NCI-H1436 (cell line): ENCODE measurements at places on chromosomes 1 and 21.

GRCh38 chr1:208159555-208160258 lies 84.5 kb downstream of the PLXNA2 start:
- no peak for DNase-seq

DNA sequence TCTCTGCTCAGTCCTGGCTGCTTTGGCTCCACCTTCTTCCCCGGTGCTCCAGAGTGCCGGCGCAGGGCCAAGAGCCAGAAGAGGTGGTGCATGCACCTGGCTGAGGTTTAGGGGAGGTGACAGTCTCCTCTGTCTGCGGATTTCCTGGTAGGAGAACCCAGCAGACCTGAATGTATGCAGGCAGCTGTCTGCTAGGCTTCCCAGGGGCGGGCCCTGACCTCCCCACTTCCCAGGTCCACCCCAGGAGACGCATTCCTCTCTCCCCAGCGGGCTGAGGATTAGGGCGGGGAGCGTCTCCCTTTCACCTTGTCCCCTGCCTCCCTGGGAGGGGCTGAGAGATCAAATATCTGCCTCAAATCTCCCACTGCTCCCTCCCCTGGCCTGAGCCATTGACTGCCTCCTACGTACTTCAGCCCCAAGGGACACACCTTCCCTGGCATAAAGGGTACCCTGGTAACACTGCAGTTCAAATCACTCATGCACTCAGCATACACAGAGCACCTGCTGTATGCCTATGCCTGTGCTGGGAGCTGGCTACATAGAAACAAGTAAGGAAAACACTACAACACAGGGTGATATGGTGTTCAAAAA lies 27.5 kb downstream of the DMBX1 start:
- peak; percentile 89 for DNase-seq

GRCh38 chr1:55217226-55217986 lies 2.2 kb upstream of the USP24 start:
- no peak for DNase-seq

DNA sequence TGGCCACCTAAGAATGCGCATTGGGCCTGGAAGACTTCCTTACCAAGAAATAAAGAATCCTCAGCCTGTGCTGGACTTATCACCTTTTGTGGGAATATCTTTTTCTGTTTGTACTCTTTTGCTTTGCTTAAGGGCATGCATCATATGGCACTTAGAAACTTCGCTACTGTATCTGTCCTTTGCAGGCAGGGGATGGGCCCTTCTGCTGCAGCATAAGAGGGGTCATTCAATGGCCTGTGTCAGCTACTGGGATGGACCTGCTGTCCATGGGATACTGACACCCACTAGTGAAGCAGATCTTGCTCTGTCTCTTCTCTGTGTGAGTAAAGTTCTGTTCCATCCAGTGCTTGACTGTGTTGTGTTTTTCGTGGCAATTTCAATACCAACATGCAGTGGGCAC lies 239.0 kb upstream of the JUN start:
- DNase-seq: no peak

GRCh38 chr1:36573445-36573844 lies 90.7 kb upstream of the CSF3R start:
- DNase-seq: no peak

GRCh38 chr21:36610201-36610600 lies 88.7 kb upstream of the SIM2 start:
- DNase-seq: no peak

DNA sequence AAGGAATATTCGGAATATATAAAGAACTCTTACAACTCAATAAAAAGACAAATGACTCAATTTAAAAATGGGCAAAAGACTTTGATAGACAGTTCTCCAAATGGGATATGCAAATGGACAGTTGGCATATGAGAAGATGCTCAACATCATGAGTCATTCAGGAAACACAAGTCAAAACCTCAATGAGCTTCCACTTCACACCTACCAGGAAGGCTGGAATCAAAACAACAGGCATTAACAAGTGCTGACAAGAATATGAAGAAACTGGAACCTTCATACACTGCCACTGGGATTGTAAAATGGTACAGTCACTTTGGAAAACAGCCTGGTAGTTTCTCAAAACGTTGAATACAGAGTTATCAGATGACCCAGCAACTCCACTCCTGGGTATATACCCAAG lies 17.2 kb downstream of the PGBD5 start:
- DNase-seq: no peak
